ENCODE measurements at places on chromosomes 11 and 22.

GRCh38 chr11:61071208-61071681, 31.0 kb upstream of the CD5 start:
- peak; percentile 42 for DNase-seq

DNA sequence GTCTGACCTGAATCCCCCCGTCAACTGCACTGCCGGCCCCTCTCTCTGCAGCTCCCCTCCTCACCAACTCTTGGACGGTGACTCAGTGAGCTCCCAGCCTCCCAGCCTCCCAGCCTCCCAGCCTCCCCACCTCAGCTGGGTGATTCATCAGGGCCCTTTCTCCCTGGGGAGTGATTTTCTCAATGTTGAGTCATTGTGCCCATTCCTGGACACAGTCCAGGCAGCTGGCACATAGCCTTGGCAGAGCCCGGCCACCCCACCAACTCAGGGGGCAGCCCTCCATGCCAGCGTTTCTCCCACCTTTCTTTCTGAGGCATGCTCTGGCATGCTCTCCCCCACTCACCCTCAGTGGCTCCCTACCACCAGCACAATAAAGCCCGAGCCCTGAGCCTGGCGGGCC, 30.7 kb downstream of the PDE2A start:
- DNase-seq = peak; percentile 64

DNA sequence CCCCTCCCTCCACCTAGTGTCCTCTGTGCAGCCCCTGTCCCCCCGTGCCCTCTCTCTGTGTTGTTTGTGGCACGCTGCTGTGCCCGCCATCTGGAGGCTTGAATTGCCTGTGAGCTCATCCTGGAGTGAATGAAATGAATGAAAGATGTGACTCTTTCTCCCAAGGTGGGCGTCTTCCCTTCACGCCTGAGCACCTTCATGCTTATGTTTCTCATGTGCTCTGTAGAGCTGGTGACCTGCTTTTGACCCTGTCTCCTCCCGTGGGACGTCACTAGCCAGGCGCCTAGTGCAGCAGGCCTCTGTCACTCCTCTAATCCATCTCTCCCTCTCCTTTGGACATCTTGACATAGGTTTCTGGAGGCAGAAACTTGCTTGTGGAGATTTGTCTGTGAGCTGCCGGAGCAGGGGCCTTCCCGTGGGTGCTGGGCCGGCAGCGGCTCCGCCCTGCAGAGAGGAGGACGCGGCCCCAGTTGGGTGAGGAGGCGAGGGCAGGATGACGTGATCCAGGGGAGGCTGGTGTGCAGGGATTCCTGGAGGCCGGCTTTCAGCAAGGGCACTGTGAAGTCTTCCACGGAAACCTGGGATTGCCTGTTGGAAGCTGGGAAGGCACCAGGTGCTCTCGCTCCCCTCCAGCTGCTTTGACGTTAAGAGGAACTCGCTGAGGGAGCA, 40.6 kb downstream of the MUC6 start:
- no peak for DNase-seq

DNA sequence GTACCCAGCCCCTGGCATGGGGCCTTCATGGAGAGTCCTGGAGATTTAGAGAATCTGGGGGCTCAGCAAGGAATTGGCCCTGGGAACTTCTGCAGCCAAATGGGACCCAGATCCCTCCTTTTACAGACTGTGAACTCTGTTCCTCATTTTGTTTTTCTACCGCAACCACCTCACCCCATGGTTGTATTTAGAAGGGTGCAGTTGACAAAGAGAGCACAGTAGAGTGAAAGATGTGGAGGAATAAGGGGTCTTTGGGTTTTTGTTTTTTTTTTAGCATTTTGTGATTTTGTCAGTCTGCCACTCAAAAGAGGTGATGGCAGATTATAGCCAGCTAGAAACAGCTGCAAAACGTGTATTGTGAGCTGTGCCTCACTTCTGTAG, 1.9 kb downstream of the ZNF74 start:
- peak; percentile 24 for DNase-seq

Data from NB4 (cell line).